ENCODE measurements at places on chromosomes 6 and 20.
A peak's percentile ranks its signal among the peaks of the same experiment; 100 is the strongest.

DNA sequence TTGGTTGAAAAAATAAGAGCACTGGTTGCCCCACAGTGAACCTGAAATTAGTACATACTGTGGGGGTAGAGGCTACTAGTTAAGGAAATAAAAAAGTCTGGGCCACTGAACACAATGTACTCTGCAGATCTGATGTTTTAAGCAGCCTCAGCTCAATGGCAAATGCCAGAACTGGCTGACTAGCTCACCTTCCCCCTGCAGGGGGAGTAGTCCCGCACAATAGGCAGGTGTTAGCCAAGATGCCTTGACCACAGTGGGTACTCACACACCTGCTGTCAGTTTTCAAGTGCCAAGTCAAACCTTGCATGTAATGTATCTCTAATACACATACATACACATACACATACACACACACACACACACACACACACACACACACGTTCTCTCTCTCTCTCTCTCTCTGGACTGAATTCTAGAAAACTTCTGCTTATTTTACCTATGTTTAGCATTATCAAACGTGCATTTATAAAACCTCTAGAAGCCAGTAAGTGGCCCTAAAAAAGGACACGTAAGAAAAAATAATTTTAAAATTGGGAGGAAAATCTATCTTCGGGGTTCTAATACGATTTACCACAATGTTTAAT lies 36.1 kb downstream of the GMDS start:
- peak; percentile 38 for DNase-seq

- DNase-seq = no peak
Measured at GRCh38 chr6:55983861-55984260, 108.5 kb upstream of the BMP5 start.

- peak; percentile 47 for DNase-seq
Measured at GRCh38 chr6:27693766-27694546, 218.2 kb downstream of the OR2B2 start.

DNA sequence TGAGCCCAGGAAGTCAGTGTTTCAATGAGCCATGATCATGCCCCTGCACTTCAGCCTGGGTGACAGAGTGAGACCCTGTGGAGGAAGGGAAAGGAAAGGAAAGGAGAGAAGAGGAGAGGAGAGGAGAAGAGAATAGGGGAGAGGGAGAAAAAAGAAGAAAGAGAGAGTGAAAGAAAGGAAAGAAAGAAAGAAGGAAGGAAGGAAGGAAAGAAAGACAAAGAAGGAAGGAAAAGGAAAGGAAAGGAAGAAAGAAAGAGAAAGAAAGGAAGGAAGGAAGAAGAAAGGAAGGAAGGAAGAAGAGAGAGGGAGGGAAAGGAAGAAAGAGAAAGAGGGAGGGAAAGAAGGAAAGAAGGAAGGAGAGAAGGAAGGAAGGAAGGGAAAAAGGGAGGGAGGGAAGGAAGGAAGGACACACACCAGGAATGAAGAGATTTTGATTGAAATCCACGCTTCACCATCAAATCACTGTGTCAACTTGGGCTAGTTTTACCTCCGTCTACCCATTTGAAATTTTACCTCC lies 14.3 kb downstream of the WFDC8 start:
- no peak for DNase-seq

DNA sequence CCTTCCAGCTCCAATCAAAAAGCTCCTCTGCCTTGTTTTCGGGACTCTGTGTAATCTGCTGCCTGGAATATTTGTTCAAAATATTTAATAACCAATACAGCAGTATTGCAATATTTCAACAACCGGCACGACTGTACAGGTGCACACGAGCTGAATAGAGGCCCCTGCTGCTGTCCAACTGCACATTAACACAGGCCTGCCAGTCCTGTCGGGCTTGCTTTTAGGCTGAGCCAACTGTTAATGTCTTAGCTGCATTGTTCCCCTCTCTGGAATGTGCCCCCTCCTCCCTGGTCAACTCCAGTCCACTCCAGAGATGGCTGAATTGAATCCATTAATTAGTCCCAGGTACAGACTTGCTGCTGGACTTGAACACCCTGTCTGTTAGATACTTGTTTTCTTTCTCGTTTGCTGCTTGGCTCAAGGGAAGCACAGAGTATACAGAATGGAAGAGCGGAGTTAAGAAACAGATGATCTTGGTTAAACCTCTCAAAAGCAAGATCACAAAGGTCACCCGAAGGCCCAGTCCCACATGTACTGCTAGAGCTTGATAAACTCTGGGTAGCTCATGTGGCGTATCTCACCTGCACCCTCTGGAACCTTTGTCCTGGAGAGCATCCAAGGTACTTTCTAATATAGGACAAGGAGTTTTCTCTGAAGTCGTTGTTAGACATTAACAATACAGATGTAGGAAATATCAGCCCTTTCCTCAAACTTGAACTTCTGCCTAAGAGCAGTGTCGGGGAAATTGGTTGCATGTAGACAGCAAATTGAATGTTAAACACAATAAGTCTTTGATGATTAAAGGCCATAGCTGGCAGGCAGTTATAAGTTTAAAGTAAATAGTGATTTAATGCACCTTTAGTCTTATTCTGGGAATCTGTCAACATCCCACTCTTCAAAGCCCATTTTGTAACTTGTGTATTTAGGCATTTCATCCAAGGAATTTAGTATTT lies 31.9 kb downstream of the SHLD1 start:
- no peak for DNase-seq

DNA sequence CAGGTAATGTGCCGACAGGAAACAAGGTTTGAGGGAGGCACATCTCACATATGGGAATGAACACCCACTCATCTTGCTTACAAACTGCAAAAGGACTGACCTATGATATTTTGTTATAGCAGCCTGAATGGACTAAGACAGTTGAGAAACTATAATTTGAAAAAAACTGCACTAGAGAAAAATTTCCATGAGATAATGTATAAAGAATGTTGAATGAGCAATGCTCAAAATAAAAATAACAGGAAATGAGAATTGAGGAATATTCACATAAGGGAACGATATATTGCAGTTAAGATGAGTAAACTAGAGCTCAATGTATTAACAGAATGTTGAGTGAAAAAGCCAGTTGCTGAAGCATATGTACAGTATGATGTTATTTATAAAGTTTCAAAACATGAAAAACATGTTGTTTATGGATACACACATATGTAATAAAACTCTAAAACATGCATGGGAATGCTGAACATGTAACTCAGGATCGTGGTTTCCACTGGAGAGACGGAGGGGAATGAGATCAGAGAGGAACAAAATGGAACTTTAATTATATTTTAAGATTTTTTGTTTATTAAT lies 6.3 kb upstream of the TBC1D22B start:
- no peak for DNase-seq

DNA sequence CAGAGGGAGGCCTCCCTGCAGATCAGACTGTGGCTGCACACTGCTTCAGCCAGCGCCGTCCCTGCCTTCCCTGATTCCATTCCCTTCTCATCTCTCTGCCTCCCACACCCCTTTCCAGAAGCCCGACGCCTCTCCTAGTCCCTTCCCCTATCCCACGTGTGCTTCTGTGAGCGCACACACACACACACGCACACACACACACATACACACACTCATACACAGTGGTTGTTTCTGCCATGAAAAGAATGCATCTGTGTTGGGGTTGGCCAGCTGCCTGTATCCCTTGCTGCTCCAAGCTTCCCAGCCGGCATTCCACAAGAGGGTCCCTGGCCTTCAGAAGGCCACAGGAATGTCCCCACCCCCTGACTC lies 51.7 kb downstream of the MOCS1 start:
- DNase-seq = no peak

- no peak for DNase-seq
Measured at GRCh38 chr6:121619013-121619412, 183.6 kb downstream of the GJA1 start.

DNA sequence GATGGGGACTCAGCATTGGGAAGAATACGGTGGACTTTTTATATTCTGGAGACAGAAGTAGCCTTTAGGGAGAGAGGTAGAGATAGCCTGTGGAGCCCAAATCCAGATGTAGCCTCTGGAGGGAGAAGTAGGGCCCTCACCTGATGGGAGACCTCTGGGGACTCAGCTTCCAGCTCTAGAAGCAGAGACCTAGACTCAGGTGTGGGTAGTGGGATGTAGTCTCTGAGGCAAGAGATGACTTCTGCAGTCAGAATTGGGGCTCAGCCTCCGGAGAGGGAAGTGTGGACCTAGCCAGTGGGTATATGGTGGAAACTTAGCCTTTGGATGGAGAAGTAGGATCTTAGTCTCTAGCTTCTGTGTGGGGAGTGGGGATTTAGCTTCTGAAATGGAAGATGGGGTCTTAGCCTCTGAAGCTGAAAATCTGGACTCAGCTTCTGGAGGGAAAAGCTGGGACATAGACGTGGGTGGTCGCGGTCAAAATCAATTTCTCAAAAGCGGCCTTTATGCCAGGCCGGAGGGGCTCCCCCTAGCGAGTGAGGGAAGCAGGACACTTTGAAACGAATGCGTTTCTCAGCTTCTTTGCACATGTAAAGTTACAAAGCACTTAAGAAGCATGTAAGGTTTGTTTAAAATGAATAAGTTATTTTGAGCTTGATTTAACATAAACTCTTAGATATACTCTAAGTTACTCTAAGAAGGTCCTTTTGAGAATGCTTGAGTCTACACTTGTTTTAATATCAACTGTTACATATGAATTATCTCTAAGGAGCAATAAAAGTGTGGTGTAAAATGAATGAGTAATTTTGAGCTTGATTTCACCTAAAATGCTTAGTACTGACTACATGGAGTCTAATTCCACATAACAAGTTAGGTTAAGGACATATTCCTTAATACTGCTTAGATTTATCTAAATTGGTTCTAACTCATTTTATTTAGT lies 12.9 kb upstream of the ZNF343 start:
- peak; percentile 60 for DNase-seq

DNA sequence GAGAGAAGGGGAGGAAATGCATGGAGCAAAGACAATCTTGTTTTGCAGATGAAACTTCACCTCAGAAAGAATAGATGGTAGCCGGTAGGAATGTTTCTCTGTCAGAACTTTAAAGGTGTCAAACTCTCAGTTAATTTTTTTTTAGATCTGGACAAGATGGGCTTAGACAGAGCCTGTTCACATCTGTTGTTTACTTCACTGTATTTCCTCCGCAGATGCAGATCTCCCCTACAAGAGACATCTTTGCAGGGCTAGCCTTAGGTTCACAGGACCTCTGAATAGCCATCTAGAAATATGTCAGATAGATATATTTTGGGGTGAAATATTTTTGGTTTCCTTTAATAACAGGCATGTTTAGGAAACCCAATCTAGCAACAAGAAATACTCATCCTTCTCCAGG lies 12.1 kb upstream of the ZBP1 start:
- DNase-seq = no peak

DNA sequence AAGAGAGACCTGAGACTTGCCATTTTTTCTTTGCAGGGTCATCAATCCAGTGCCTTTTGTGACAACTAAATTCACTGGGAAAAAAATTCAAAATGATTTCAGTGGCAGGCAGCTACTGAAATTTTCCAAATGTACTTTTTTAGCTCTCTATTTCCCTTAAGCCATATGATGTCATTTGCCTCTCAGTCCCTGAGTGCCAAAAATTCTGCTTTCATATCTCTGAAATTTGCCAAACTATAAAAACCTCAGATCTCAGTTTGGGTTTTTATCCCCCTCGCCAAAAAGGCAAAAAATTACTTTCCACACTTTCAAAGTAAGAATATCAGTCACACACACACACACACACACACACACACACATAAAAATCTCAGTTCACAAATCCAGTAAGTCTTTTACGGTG lies 651.3 kb upstream of the ARID1B start:
- no peak for DNase-seq

DNA sequence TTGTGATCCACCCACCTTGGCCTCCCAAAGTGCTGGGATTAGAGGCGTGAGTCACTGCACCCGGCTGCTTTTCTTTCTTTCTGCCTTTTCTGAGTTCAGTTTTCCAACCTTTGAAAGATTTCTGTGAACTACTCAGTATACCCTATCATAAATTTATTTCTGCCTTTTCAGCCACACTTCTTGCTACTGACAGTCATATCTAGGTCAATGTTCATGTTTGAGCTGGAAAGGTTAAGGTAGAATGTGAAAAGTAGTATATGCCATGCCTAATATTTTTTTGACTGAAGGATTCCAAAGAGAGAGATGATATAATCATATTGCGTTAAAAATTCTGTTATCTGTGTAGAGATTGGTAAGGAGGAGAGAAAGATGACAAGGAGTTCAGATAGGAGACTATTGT lies 25.9 kb upstream of the CEP162 start:
- no peak for DNase-seq

- no peak for DNase-seq
Measured at GRCh38 chr6:129586815-129587214, 123.2 kb downstream of the ARHGAP18 start.

- no peak for DNase-seq
Measured at GRCh38 chr6:154140743-154141142, 101.7 kb downstream of the OPRM1 start.

DNA sequence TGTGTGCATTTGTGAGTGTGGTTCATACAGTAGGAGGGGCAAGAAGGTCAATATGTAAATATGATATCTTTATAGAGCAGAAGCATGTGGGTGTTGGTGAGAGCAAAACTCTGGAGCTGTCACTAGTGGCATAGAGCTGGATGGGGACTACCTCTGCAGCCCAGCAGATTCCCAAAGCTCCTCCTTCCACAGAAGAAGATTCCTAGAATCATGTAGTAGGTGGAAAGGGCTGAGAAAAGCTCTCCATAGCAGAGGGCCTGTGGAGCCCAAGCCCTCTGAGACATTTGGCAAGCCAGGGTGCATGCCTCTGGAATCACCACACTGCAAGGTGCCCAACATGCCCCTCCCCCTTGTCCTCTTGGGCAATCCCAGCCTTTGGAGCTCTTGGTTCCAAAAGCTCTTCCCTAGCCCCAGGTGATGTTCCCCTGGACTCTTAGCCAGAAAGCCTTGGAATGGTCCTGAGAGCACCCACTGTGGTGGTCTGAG lies 233.2 kb downstream of the LRFN2 start:
- DNase-seq = no peak

DNA sequence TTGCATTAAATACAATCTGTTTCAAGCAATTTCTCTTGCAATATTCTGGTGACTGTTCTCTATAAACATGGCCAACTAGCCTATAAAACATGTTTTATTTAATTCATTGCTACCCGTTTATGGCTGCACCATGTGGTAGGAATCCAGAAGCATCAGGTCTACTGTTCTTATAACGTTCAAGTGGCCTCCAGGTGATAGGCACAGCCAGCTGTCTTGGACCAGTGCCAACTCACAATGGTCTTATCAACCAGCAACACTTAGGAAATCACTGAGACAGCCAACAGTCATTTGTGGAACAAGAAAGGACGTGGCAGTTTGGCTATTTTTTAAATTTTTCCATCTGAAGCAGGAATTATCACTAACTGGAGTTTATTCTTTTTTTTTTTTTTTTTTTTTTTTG lies 193.6 kb downstream of the NKAIN2 start:
- no peak for DNase-seq

GRCh38 chr6:8070718-8071117 lies 6.5 kb upstream of the BLOC1S5 start:
- no peak for DNase-seq

Data from KBM-7 (cell line).